ENCODE measurements at places on chromosomes 7 and 10.

DNA sequence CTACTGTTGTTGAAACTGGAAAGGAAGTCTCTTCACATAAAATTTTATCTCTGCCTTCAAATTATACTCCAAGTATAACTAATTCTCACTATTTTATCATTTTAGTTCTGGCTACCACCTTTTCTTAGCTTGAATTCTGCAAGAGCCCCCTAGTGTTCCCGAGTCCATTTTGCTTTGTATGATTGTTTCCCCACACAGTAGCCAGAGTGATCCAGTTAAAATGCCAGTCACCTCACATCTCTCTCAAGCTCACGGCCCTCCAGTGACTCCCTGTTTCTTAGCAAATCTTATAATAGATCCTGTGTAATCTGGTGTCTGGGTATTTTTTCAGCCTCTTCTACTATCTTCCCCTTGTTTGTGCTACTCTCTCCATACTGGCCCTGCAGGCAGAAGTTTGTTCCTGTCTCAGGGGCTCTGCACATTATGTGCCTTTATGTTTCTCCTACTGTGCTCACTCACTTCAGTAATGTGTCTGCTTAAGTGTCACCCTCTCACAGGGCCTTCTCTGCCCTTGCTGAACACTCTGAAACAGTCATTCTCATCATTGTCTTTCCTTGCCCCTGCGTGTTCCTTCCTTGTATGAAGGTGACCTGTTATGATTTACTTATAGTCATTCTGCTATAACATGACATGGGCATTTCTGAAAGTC, 8.9 kb downstream of the WAC start:
- no peak for DNase-seq

- DNase-seq: no peak
Observed at GRCh38 chr10:83142074-83142563, 997.2 kb upstream of the GHITM start.

GRCh38 chr7:38257350-38257677, 16.1 kb downstream of the TARP start:
- DNase-seq: no peak

DNA sequence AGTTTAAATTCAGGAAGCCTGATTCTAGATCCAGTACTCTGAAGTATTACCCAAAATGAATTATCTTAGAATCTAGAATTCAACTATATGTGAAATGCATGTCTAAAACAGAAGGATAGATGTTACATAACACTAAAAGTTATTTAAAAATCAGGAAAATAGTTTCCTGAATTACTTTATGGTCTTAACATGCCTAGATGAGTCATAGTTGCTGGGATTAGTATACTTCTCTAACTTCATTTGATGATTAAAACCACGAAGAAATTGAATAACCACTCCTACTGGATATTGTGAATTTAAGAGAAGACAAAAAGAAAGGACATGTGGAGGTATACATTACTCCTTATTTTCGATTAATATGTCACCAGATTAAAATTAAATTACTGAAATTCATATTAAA, 65.5 kb downstream of the ATAD1 start:
- DNase-seq: peak; percentile 27

DNA sequence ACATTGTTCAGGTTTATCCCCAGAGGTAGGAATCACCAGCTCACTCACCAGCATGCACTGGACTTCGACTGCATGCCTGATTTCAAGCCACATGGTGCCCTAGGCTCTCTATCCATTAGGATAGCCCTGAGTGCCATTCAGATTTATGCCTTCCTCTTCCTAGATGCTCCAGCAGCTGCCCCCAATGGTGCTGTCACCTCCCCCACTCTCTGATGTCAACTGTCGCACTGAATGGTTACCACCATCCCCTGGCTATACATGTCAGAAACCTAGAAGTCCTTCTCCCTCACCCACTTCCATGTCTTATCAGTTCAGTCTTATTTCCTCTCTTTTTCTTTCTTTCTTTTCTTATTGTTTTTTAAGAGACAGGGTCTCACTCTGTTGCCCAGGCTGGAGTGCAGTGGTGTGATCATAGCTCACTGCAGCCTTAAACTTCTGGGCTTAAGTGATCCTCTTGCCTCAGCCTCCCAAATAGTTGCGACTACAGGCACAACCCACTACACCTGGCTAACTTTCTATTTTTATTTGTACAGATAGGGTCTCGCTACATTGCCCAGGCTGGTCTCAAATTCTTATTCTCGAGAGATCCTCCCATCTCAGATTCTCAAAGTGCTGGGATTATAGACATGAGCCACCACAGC, 2.9 kb downstream of the SFXN4 start:
- no peak for DNase-seq

DNA sequence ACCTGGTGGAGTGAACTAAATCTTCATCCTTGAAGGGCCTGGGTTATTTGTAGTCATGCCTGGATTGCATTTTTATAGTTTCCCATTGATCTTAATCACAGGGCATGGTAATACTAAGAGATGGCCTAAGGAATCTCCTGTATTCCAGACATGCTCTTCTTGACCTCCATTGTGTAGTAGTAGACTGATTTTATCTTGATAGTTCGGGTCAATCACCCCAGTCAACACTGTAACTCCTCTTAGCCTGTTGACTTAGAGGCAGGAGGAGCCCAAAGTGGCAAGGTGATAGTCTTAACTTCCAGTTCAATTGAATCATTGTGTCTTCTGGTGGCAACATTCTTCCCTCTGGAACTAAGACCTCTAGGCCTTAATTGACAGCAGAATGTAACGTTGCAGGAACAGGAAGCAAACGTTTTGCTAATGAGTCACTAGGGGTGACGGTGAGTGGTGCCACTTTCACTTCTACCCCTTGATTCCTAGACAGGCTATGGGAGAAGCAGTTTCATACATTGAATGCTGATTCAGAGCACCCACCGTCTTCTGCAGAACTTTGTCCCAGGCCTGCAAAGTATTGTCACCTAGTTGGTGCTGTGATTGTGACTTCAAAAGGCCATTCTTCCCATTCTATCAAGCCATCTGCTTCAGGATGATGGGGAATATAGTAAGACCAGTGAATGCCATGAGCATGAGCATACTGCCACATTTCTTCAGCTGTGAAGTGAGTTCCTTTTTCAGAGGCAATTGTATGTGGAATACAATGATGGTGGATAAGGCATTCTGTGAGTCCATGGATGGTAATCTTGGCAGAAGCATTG, 24.0 kb upstream of the PAPSS2 start:
- DNase-seq: peak; percentile 72

DNA sequence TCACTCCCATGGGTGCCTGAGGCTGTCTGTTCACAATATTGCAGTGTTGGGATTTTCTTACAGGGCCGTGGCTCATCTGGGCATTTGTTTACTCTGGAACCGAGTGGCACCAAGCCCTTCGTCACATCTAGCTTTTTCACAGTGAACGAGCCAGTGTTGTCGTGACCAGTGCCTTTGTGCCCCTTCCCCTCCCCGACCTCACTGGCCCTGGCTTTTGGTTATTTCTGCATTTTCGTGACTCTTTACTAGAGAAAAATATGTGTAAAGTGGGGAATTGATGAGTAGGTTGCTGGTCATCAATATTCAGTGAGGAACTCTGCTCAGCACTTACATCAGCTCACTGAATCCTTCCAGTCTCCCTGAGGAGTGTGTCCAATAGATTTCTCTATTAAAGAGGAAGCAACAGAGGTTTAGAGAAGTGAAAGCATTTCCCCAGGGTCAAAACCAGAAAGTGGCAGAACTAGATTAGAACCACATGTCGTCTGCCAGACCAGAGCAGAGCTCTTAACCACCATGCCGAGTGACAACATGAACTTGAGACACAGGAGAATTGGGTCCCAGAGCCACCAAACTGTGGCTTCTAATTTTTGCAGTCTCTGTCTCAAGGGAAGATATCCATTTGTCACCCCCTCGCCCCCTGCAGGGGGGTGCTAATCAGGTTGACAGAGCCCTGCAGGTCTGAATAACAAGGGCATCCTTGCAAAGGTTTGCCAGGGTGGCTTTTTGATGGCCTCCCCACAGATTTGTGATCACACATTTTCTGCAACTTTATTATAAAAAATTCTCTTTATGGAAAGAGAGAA, 125.3 kb downstream of the CHN2 start:
- no peak for DNase-seq

DNA sequence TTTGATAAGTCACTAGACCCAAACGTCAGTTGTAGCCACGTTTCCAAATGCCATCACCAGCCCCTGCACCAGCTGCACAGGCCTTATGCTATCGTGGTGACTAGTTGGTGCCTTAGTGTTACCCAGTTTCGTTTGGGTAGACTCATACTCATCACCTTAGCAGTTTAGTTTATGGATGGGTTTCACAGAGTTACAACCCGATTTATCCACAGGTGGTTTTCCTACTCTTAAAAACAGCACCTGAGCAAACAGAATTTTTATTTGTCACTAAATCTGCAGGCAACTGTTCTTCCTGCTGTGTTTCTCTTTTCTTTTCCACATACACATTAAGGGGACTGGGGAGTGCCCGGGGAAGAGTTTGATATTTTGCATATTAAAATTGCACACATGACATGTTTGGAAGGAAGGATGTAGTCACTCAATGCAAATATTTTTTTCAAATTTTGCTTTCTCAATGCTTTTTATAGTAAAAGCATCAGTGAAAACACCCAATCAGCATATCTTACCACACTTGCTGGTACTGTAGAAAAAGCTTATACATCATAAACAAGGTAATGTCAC, 41.6 kb downstream of the PDSS1 start:
- no peak for DNase-seq

GRCh38 chr10:30742471-30742870, 112.9 kb upstream of the LYZL2 start:
- no peak for DNase-seq

- no peak for DNase-seq
Observed at GRCh38 chr10:97539523-97540200, 32.9 kb upstream of the ANKRD2 start.

GRCh38 chr10:75969031-75969430, 537.6 kb downstream of the LRMDA start:
- no peak for DNase-seq

- DNase-seq: no peak
Observed at GRCh38 chr7:6172910-6173295, 99.5 kb downstream of the CYTH3 start.

GRCh38 chr10:103394180-103394579, 2.1 kb downstream of the ATP5MK start:
- no peak for DNase-seq

GRCh38 chr10:112497347-112497950, 50.4 kb downstream of the VTI1A start:
- no peak for DNase-seq

DNA sequence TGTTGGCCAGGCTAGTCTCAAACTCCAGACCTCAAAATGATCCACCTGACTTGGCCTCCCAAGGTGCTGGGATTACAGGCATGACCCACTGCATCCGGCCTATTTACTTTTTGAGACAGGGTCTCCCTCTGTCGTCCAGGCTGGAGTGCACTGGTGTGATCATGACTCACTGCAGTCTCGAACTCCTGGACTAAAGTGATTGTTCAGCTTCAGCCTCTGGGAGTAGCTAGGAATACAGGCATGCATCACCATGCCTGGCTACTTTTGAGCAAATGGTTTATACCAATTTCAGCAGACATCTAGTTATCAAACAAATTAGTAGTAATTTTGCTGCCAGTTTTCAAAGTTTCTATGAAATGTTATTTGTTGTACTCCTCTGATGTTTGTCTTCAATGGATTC, 2.2 kb upstream of the WAC start:
- peak; percentile 12 for DNase-seq

- DNase-seq: no peak
Observed at GRCh38 chr10:52900593-52900992, 128.0 kb upstream of the MBL2 start.

- no peak for DNase-seq
Observed at GRCh38 chr7:119596651-119597050, 676.3 kb upstream of the KCND2 start.

DNA sequence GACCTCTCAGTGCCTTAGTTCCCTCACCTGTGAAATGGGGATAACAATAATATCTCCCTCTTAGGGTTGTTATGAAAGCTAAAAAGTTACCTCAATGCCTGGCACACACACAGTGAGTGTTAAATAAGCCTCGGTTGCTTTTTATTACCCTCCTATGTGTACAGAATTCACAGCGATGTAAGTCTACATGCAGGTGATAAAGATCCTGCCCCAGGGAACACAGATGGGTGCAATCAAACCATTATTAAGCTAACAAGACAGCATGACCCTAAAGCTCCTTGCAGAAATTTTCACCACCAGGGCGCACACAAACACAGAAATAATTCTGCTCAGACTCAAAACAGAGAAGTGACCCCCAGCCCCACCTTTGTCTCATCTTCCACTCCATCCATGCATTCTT, 261.9 kb downstream of the SNX10 start:
- DNase-seq: no peak

- DNase-seq: no peak
Observed at GRCh38 chr7:41755096-41755495, 52.2 kb upstream of the INHBA start.

GRCh38 chr7:12620371-12620770, 49.9 kb downstream of the SCIN start:
- DNase-seq: peak; percentile 76

DNA sequence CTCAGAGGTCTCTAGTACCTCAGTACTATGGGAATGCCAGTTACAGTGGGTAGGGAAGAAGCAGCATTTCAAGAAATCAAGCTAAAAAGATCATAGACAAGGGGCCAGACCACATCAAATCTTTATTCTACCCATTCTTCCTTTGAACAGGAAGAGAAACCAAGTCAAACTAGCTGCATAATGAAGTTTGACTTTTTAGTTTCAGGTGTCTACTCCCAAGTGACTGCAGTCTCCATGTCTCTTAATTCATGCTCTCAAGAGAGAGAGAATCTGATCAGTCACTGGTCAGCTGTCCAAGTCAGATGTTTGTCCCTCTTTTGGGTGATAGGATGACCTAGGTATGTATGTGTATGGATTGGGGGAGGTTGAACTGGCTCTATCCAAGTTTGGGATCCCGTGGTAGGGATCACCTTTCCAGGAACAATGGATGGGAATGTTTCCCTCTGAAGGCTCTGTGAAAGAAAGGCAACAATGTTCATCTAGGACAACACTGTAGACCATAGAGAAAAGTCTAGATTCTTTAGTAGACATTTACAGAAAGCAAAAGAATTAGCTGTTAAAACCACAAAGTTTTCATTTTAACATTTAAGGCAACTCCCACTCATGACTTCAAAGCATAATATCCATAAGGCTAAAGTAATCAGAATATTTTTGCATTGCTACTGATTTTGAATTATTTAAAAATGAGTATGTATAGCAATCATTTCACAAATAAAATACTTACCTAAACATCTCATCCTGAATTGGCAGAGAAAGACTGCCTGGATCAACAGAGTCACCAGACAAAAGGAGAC, 30.1 kb upstream of the PRTFDC1 start:
- no peak for DNase-seq

GRCh38 chr10:17206210-17206709, 4.8 kb upstream of the TRDMT1 start:
- DNase-seq: peak; percentile 75

DNA sequence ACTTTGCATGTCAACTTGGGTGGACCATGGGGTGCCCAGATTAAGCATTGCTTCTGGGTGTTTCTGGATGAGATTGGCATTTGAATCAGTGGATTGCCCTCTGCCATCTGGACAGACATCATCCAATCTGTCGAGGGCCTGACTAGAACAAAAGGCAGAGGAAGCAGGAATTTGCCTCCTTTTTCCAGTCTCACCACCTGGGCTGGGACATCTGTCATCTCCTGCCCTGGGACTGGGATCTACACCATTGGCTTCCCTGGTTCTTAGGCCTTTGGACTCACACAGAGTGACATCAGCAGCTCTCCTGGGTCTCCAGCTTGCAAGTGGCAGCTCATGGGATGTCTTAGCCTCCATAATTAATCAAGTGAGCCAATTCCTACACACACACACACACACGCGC, 10.3 kb downstream of the SLC13A4 start:
- no peak for DNase-seq
